ENCODE measurements at places on chromosomes 7 and 10. TPM values are rescaled to one million over a fixed set of nuclear protein-coding genes. Genes with fewer than 3 reads are reported as not detected.

- H3K4me1 ChIP-seq = peaks cover 7% of the 10 kb centered on the region
- no peak overlapping the region for H3K27ac ChIP-seq
- no peaks in the 10 kb centered on the region for H3K27me3 ChIP-seq
- no peaks in the 10 kb centered on the region for H3K36me3 ChIP-seq
- H3K4me3 ChIP-seq = no peak overlapping the region
Measured at GRCh38 chr7:96833676-96834453, 124.2 kb upstream of the SEM1 start.

GRCh38 chr7:88540012-88540411 is 219.5 kb upstream of the ZNF804B start:
- H3K27me3 ChIP-seq = no peaks in the 10 kb centered on the region
- DNase-seq = no peak
- H3K4me3 ChIP-seq = no peak overlapping the region
- H3K27ac ChIP-seq = no peak overlapping the region
- no peaks in the 10 kb centered on the region for H3K4me1 ChIP-seq
- H3K36me3 ChIP-seq = no peaks in the 10 kb centered on the region

- no peak overlapping the region for H3K27ac ChIP-seq
- H3K4me3 ChIP-seq = no peak overlapping the region
- no peaks in the 10 kb centered on the region for H3K4me1 ChIP-seq
- peaks cover 19% of the 10 kb centered on the region for H3K27me3 ChIP-seq
- no peaks in the 10 kb centered on the region for H3K36me3 ChIP-seq
Measured at GRCh38 chr10:71585564-71586290, 133.9 kb downstream of the C10orf105 start.

DNA sequence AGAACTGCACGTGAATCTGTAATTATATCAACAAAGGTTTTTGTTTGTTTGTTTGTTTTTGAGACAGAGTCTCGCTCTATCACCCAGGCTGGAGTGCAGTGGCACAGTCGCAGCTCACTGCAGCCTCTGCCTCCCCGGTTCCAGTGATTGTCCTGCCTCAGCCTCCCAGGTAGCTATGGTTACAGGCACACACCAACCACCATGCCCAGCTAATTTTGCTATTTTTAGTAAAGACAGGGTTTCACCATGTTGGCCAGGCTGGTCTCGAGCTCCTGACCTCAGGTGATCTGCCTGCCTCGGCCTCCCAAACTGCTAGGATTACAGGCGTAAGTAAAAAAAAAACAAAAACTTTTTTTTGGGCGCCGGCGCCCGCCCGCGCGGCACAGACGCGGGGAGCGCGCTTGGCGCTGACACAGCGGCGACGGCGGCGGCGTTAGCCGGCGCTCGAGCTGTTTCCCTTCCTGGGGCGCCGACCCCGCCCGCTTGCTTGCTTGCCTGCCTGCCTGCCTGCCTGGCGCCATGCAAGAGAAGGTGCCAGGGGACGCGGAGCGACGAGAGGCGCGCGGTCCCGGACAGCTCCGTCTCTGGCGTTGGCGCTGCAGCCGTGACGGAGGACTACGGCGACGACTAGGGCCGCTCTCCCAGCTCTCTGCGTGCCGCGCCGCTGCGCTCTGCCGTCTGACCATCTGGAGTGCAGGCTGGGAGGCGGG is 171.4 kb upstream of the NUPR2 start:
- peak overlapping the region; percentile 25 for H3K4me3 ChIP-seq
- no peaks in the 10 kb centered on the region for H3K27me3 ChIP-seq
- H3K36me3 ChIP-seq = no peaks in the 10 kb centered on the region

GRCh38 chr10:15141136-15142054 is 27.1 kb downstream of the NMT2 start:
- peak overlapping the region; percentile 30 for H3K27ac ChIP-seq
- peak; percentile 66 for DNase-seq
- no peak overlapping the region for H3K4me3 ChIP-seq
- peaks cover 22% of the 10 kb centered on the region for H3K36me3 ChIP-seq
- H3K27me3 ChIP-seq = no peaks in the 10 kb centered on the region

- no peaks in the 10 kb centered on the region for H3K4me1 ChIP-seq
- H3K36me3 ChIP-seq = no peaks in the 10 kb centered on the region
- peaks cover 14% of the 10 kb centered on the region for H3K27me3 ChIP-seq
- DNase-seq = no peak
Measured at GRCh38 chr10:123424537-123424936, 241.6 kb upstream of the GPR26 start.

DNA sequence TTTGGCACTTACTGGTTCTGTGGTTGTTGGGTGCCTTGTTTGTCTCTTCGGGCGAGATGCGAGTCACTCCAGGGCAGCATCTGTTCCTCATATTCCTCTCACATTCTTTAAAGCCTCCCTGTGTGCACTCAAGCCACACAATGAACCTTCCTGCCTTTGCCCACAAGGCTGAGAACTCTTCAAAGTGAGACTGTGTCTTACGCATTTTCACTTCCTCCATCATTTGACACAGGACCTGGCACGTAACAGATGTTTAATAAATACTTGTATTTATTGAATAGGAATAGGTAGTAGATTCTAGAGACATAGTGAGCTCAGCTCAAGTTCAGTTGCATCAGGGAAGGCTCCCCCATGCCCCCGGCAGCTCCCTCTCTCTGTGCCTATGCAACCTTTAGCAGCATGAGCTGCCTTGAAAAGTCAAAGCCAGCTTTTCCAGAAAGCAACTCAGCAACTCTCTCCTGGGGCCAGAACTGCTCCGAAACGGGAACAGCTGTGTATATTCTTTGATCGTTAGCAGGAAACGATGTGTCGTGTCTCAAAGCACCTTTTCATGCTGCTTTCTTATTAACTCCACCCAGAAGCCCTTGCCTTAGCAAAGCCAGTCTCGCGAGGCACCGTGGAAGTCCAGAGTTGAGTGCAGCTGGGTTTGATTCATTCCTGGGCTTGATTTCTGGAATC is 97.5 kb downstream of the PFKFB3 start:
- H3K36me3 ChIP-seq = no peaks in the 10 kb centered on the region
- DNase-seq = no peak

DNA sequence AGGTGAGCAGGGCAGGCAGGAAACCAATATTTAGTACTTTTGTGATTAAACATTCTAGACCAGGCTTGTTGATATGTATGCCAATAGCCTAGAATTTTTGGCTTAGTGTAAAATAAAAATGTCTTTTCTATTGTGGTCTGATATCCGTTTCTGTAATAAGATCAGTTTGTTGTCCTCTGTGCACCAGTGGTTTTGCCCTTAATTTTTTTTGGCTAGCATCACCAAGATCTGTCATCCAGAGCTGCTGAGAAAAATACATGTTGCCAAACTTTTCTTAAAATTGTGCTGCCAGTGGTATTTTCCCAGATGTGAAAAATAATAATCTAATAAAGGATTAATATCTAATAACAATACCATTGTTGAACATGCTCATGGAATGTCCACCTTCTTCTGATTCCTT is 115.6 kb downstream of the TWIST1 start:
- H3K27me3 ChIP-seq = no peaks in the 10 kb centered on the region
- H3K36me3 ChIP-seq = no peaks in the 10 kb centered on the region
- no peak for DNase-seq
- peaks cover 9% of the 10 kb centered on the region for H3K4me1 ChIP-seq
- H3K4me3 ChIP-seq = no peak overlapping the region

GRCh38 chr10:36574207-36574606 is 551.2 kb upstream of the ANKRD30A start:
- H3K4me3 ChIP-seq = no peak overlapping the region
- H3K27ac ChIP-seq = no peak overlapping the region
- H3K36me3 ChIP-seq = no peaks in the 10 kb centered on the region
- peaks cover 15% of the 10 kb centered on the region for H3K4me1 ChIP-seq
- DNase-seq = no peak

GRCh38 chr7:46682836-46683624 is 762.0 kb upstream of the IGFBP3 start:
- H3K4me3 ChIP-seq = no peak overlapping the region
- peak overlapping the region; percentile 65 for H3K27ac ChIP-seq
- H3K4me1 ChIP-seq = peaks cover 14% of the 10 kb centered on the region
- no peaks in the 10 kb centered on the region for H3K36me3 ChIP-seq
- peak; percentile 62 for DNase-seq

DNA sequence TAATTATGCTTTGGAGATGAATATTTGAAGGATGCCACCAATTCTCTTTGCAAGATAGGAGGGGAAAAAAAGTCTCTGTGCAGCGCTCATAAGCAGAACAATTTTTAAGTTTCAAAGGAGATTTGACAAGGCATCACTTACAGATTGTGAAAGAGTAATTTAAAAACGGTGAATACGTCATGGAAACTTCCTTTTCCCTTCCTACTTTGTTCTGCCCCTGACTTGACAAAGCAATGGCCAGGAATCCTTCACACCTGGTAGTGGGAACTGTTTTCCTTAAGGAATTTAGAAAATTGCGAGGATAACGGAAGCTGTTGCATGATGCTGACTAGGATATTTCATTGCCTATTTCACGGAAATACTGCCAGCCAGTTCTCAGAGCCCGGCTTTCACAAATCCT is 16.7 kb downstream of the FAM107B start:
- no peaks in the 10 kb centered on the region for H3K27me3 ChIP-seq
- no peak overlapping the region for H3K4me3 ChIP-seq
- no peaks in the 10 kb centered on the region for H3K36me3 ChIP-seq
- H3K4me1 ChIP-seq = no peaks in the 10 kb centered on the region

The LDB3 gene
- total RNA-seq = under 0.01 TPM

The NYAP1 gene
- under 0.01 TPM for total RNA-seq

The AKR1C2 gene
- total RNA-seq = 46.0 TPM

Measured in osteoblast (primary cell).